Mesothelial cell of epicardium (in vitro differentiated cells): ENCODE measurements at places on chromosomes 12 and 14.

GRCh38 chr14:24196071-24197055 is 1.1 kb upstream of the TM9SF1 start:
- no peak for DNase-seq

GRCh38 chr12:63882844-63883243 is 38.3 kb downstream of the SRGAP1 start:
- DNase-seq = no peak

- DNase-seq = peak; percentile 74
These were observed 10.0 kb downstream of the LRCOL1 start for GRCh38 chr12:132600048-132601032.

GRCh38 chr12:78403681-78404080 is 460.9 kb upstream of the SYT1 start:
- DNase-seq = no peak

DNA sequence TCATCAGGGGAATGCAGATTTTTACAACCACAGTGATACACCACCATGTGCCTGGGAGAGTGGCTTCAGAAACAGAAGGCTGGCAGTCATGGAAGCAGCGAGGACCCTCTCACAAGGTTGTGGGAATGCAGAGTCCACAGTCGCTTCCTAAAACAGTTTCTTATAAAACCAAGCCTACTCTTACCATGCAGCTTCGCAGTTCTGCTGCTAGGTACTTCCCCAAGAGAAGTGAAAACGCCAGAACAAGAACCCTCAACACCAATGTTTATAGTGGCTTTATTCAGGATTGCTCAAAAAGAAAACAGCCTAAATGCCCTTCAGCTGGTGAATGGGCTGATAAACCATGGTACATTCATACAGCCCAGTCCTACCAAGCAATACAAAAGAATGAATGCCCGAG is 87.2 kb downstream of the DDX51 start:
- DNase-seq = no peak

DNA sequence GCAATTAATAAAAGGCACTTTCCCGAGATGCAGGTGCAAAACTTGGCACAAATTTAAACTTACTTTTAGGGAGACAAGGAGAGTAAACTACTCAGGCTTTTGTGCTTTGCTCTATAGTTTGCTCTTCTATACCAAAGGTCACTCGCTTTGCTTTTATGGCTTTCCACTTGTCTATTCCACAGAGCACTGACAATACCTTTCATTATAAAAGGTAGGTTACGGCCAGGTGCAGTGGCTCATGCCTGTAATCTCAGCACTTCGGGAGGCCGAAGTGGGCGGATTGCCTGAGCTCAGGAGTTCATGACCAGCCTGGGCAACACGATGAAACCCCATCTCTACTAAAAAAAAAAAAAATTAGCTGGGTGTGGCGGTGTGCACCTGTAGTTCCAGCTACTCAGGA is 32.9 kb downstream of the ALKBH1 start:
- no peak for DNase-seq

DNA sequence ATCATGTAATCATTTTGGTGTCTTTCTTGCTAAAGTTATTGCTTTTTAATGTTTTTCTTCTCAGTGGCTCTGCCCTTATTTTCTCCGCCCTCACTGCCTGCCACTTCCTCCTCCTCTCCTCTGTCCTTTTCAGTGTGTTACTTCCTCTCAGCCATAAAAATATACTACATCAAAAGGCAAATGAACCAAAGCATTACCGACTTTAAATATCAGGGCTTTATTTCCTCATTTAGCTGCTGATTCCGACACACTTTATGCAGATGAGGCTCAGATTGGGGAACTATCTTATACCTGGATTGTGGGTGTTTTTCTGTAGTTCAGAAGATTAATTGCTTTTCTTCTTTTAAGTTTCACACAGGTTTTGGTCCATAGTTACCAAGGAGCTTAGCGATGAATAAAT is 118.1 kb downstream of the CMAS start:
- DNase-seq = no peak

- DNase-seq = no peak
These were observed 26.2 kb downstream of the ZCRB1 start for GRCh38 chr12:42299392-42300308.

GRCh38 chr12:54991991-54992375 is 7.4 kb upstream of the TESPA1 start:
- no peak for DNase-seq

- peak; percentile 50 for DNase-seq
These were observed 414 bp downstream of the UNC79 start for GRCh38 chr14:93431036-93431670.

DNA sequence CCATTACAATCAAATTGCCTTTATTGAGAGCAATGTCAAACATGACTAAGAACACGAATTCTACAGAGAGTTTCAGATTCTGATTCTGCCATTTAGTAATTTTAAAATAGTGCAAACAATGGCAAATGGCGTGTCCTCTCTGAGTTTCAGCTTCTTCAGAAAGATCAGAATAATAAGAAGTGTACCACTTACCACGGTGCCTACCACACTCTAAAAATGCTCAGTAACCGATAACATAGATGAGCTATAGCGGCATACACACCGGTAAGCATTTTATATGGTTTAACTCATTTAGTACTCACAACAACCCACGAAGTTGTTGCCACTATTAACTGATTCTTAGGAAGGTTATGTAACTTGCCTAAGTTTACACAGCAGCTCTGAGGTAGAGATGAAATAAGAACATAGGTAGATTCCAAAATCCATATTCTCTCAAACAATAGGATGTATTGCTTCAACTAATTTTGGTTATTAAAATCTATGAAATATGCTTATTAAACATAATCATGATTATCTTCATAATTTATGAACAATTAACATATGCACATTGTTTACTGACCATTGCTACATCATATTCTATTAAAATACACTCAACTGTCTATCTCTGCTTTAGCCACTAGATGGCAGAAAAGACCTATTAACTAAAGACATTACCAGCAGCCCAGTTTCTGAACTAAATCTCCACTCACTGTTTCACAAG is 38.3 kb downstream of the SLC6A15 start:
- no peak for DNase-seq

DNA sequence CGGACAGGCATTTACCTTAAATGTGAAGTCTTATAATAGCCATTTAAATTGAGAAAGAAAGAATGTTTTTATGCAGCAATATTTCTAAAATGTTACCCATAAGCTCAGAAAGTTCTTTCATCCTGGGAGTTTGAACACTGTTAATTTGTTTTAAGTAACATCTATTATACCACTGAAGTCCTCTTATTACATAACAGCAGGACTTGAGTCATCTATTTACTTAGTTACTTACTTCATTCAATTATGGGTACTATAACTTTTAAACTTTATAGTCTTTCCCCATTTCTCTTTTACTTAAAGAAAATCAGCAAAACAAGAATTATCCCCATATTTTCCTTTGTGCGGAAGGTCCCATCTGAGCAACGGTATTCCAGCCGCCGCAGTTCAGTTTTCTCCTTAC is 473.1 kb downstream of the ETNK1 start:
- DNase-seq = no peak

DNA sequence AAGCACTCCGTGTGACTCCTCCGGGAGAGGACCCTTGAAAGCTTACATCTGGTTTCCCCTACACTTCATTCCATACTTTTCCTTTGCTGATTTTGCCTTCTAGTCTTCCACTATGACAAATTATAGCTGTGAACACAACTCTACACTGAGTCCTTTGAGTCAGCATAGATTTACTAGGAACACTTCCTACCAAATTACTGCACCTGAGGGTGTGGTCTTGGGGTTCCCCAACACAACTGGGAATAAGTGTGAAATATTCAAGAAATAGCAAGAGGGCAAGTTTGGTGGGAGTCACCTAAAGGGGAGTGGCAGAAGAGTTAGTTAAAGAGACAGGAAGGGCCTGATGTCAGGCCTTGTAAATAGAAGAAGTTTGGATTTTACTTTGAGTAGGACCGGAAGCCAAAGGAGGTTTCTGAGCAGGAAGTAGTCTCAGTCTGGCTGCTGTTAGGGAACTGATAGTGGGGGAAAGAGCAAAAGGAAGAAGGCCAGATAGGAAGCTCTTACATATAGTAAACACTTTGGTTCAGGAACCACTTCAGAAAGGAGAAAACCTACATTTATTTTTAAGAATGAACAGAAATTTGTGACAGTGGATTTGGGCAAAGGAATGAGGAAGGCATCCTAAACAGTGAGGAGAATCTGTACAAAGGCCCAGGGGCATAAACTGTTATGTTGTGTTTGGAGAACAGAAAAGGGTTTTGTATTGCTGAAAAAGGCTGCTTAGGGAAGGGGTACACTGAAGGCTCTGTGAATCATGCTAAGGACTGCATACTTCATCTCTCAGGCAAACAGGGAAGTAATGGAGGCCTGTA is 14.2 kb downstream of the SEL1L start:
- no peak for DNase-seq

GRCh38 chr12:59111851-59112250 is 191.5 kb upstream of the LRIG3 start:
- DNase-seq = no peak

GRCh38 chr14:54392131-54392859 is 4.5 kb upstream of the CDKN3 start:
- DNase-seq = no peak

GRCh38 chr14:92897922-92898565 is 24.9 kb upstream of the CHGA start:
- DNase-seq = no peak

DNA sequence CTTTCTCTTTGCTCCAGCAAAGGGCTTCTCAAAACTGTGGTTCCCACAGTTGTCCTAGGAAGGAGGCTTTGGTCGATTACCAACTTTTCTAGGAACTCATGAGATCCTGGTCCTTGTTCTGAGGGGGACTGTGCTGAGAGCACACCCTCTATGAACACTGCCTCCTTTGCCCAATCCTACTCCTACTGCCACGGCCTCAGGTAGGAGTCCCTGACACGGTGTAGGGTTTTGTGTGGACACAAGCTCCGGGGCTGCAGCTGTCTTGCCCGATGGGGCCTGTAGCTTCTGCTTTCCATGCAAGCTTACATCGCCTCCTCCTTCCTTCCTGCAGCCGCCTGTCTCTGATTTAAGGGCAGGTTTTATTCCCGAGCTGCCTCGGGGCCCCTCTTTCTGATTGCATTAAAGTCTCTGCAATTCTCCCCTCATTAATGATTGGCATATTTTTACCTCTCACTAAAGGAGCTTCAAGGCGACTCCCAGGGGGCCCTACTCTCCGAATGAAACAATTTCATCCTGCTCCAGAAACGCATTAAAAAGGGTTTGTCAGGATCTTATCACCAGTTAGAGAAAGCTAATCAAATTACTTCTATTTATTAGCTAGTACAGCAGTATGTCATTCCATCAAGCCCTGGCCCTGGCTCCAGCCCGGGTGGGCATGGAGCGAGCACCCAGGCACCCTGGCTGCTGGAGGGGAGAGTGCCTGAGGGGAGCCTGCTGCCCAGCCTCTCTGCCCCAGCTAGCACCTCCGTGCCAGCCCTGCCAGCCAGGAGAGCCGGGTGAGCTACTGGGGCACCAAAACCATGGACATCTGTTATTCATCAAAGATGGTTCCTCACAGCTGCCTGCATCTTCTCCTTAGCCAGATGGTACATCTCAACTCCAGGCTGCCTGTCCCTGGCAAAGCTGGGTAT is 38.0 kb upstream of the ESRRB start:
- DNase-seq = no peak

- no peak for DNase-seq
These were observed 69.4 kb upstream of the RHOJ start for GRCh38 chr14:63134801-63135200.

- peak; percentile 37 for DNase-seq
These were observed 1.8 kb downstream of the FLRT2 start for GRCh38 chr14:85531587-85532373.

- DNase-seq = no peak
These were observed 118.6 kb upstream of the SYT1 start for GRCh38 chr12:78746001-78746400.

DNA sequence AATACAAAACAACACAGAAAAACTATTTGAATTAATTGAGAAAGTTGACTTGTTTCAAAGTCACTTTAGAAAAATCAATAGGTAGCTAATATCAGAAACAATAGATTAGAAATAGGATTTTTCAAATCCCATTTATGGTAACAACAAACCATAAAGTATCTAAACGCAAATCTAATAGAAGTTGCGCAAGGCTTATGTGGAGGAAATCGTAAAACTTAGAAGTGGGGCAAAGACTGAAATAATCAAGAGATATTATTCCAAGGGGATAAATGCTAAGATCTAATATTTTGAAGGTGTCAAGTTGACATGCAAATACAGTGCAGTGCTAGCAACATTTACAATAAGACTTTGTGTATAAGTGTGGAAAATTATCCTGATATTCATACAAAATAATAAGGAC is 87.2 kb downstream of the TRHDE start:
- DNase-seq = no peak

DNA sequence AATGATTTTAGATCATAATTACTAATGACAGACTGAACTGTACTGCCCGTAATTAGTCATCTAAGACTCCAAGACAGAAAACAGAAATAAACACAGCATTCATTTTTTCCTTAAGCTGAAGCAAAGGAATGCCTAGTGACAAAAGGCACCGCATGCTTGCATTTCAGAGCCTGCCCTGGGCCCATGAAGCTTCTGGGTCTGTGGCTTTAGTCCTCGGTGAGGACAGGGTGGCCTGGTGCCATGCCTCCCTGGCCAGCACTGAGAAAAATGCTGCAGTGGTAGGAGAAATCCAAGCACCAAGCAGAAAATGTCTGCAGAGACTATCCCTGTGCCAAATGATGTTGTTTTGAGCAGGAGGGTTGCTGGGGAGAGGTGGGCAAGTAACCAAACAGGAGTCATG is 171.6 kb downstream of the CALM1 start:
- DNase-seq = no peak

GRCh38 chr12:4572680-4573079 is 10.7 kb downstream of the DYRK4 start:
- no peak for DNase-seq

- peak; percentile 42 for DNase-seq
These were observed 857 bp downstream of the ETNK1 start for GRCh38 chr12:22625762-22626294.

- DNase-seq = no peak
These were observed 95.8 kb downstream of the DICER1 start for GRCh38 chr14:95061317-95062093.

- DNase-seq = no peak
These were observed 66.8 kb downstream of the VRK1 start for GRCh38 chr14:96863986-96864330.

GRCh38 chr12:71627438-71628002 is 36.1 kb downstream of the ZFC3H1 start:
- no peak for DNase-seq

- DNase-seq = no peak
These were observed 155.5 kb downstream of the SYT1 start for GRCh38 chr12:79020106-79020505.
